ENCODE measurements at places on chromosomes 6 and 20.

- no peak for DNase-seq
These were observed 17.3 kb downstream of the HRH3 start for GRCh38 chr20:62202676-62203377.

DNA sequence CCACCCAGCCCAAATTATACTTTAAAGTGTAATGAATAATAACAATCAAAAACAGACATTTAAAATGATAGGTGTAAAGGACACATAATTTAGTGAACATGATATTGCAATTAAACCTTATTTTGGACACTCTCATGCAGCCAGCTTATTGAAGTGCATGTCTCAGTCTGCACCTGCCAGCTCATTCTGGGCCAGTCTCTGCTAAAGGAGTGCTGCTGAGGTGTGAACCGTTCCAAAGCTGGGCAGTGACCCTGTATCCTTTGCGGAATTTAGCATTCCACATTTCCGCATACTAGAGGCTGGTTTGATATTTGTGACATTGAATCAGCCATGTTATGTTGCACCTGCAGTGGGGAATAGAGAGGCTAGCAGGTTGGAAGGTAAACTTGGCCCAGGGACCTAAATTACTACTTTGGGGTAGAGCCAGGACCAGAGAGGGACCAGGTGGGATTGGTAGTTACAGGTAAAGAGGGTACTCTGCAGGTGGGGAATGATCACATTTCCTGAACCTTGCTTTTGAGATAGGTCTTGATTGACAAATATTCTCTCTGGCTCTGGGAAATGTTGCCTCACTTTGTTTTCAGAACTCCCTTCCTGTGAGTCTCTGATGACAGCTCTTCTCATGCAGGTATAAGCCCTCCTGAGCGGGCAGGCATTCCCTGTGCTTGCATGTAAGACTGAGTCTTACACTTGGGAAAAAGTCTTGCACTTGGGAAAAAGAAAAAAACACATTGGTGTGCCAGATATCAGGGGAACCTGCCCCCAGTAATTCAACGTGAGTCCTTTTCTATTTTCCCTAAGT lies 26.2 kb downstream of the TULP4 start:
- DNase-seq: no peak

DNA sequence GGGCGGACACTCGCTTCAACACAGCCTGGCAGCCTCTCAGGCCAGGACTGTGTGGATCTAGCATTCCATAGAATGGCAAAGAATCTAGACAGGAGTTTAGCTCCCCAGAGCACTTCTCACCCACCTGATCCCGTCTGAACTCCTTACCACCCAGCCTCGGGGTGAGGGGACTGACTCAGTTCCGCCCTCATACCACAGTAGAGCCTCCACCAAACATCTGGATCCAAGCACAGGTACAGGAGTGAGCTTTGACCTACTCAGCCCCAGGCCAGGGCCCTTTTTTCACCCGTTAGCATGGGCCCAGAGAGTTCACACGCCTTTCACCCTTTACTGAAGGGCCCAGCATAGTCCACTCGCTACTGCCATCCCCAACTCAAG lies 715 bp downstream of the PSMF1 start:
- no peak for DNase-seq

DNA sequence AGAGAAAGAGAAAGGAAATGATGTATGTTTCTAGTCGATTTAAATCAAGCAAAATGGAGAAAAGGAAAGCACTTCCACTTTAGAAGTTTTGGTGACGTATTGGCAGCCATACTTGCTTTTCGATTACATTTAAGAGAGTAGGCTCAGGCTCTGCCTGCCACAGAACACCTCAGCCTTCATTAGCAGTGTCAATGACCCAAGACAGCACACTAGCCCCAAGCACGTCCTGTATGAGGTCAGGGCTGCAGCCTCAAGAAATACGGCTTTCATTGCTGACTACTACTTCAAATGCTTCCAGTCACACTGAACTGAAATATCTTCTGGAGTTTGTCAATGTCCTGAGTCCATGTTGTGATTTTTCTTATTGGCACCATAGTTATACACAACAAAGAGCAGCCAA lies 285.3 kb downstream of the EYA4 start:
- no peak for DNase-seq

DNA sequence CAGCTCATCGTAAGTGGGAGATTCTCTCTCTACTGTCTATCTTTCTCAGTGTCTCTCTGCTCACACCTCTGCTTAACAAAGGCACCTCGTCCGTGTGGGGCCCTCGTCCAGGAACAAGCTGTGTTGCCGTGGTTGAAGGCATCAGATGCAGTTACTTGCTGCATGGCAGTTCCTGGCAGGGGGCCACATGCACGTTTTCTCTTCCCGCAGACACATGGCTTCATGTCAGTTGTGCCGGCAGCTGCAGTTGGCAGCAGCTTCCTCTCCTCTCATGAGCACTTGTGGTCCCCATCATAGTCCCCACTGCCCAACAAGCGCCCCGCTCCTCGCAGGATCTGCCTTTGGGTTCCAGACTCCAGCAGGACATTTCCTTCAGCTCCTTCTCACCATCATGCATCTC lies 7.1 kb upstream of the AFDN start:
- no peak for DNase-seq

DNA sequence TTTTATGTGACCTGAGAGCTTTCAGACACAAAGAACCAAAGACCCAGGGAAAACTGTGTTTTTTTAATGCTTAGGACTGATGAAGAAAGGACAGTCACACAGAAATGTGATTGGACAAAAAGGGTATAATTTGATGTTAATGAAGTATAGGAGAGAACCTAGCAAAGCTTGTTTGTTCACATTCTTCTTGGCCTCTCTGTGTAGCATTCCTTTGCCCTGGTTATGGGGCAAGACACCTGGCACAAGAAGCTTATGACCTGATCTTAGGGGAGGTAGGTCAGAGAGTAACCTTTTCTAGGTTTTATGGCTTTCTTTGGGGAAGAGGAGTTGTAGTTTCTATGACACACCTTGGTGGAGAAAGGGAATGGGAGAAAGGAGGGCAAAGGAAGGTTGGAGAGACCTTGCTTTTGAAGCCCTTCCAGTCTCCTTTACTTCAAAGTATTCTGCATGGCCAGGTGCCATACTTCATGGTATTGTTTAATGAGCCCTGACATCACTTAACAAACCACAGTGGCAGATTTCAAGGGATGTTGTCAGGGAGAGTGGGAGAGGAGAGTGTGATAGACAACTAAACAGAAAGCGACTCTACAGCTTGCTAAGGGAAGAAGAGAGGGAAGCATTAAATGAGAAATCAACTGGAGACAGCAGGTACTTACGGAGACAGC lies 701.8 kb upstream of the FLRT3 start:
- no peak for DNase-seq

DNA sequence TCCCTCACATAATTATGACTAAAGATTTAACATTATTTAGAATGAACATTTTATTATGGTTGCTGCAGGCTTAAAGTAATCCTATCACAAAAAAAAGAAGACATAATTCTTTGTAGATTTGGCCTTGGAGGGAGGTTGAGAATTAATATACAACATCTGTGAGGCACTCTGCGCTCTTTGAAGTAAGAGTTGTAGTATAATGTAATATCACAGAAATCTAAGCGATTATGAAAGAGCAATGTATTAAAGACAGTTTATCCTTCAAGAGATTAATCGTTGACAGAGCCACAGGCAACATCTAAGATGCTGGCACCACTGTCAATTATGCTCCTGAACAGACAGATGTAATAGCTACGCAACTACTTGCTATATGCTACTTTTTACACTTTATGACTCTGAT lies 946.8 kb downstream of the GRIK2 start:
- no peak for DNase-seq

DNA sequence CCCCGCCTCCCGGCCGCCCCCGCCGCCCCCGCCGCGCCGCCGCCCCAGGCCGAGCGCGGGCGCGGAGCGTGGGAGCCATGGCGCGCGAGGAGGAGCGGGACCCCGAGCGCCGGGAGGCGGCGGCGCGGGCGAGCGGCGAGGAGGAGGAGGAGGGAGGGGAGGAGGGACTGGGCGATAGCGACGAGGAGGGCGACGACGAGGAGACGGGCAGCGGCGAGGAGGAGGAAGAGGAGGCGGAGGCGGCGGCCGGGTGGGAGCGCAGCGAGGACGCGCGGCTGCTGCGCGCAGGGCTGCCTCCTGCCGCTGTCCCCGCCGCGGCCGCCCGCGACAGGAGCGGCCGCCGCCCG lies at the start of gene SLC24A3:
SLC24A3 (plus strand) TSS at position 174 of the 347 bp plus-strand sequence.
- DNase-seq: no peak

DNA sequence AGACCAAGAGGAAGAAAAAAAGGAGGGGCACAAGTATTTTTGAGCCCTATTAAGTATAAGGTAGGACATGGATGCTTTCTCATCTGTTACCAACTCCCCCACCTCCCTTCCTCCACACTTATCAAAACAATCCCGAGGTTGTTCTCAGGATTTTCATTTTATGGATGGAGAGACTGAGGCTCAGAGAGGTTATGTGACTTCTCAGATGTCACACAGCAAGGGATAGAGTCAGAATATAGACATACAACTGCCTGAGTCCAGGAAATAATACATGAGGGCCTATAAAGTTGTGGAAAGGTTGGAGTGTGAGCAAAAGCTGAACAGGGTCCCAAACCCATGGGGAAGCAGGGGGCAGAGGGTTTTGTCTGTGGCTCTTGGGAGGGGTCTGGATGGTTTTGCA lies 19.3 kb downstream of the KCNK17 start:
- DNase-seq: no peak

DNA sequence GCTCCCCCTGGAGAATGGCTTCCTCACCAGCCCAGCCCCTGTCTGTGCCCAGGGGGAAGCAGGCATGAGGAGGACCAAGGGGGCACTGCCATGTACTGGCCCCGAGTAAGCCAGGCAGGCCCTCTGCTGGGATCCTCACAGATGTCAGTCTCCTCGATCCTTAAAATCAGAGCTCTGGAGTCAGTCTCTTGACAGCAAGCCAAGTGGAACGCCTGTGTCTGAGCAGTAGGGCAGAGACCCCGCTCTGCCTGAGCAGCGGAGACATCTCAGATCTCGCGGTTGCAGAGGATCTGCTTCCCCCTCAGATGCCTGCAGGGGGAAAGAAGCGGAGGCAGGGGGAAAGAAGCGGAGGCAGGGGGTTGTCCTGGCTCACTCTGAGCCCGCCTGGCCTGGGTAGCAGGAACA lies 92.6 kb downstream of the SNX5 start:
- no peak for DNase-seq

GRCh38 chr6:53861518-53861917 lies 66.7 kb downstream of the LRRC1 start:
- no peak for DNase-seq

- no peak for DNase-seq
These were observed 409.3 kb upstream of the SULF2 start for GRCh38 chr20:48194583-48194982.

GRCh38 chr6:20511852-20512251 lies 22.4 kb upstream of the CDKAL1 start:
- DNase-seq: no peak

DNA sequence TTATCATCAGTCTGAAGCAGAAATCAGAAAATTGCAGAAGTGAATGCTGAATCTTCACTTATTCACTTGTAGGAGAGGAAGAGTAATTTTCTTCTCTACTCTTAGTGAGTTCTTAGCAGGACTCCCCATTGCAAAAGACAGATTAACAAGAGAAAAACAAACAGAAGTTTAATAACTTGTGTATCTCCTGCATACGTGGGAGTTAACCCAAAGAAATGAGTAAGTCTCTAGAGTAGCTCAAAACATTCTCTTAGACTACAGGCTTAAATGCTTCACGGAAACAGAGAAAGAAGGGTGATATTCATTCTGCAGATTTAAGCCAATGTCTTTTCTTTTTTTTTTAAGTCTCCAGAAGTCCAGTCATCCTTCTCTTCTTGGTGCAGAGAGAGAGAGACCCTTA lies 97.9 kb upstream of the TMEM181 start:
- DNase-seq: no peak

- DNase-seq: no peak
These were observed 33.2 kb upstream of the PNISR start for GRCh38 chr6:99458319-99458718.

DNA sequence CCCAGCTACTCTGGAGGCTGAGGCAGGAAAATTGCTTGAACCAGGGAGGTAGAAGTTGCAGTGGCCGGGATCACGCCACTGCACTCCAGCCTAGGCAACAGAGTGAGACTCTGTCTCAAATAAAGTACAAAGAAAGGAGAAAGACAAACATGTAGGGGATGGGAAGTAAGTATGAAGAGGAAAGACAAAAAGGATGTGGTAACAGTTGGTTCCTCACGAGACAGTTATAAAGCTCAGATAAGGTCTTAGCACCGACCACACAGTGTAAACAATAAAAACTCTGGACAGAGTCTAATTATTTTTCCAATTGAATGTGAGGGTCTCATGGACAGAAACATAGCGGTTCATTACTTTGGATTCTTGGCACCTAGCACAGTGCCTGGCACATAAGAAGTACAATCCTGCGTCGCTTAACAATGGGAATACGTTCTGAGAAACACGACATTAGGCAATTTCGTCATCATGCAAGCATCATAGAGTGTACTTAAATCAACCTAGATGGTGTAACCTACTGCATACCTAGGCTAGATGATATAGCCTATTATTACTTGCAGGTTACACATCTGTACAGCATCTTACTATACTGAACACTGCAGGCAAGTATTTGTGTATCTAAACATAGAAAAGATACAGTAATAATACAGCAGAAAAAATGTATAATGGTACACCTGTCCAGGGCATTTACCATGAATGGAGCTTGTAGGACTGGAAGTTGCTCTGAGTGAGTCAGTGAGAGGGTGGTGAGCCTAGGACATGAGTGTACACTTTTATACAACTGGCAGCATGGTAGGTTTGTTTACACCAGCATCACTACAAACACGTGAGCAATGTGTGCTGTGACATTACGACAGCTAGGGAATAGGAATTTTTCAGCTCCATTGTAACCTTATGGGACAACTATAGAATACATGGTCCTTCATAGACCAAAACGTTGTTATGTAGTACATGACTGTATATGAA lies 38.2 kb downstream of the MBOAT1 start:
- no peak for DNase-seq

- DNase-seq: no peak
These were observed 131.3 kb downstream of the PRND start for GRCh38 chr20:4853004-4853403.

DNA sequence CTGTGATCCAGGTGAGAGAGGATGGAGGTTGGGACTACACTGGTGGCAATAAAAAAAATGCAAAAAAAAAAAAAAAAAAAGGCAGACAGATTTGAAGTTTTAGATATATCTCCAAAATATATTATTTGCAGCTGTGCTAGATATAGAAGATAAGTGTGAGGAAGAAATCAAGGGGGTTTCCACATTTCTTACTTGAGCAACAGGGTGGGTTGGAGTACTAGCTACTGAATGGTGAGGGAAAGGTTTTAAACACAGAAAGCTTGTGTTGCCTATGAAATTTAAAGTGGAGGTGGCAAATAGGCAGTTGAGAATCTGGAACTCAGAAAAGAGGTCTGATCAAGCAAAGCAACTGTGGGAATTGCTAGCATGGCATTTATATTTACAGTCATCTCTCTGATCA lies 59.9 kb upstream of the GNRH2 start:
- DNase-seq: no peak

Measured in activated T-cell treated with anti-CD3 and anti-CD28 coated beads for 24 hours (primary cell).